ENCODE measurements at places on chromosomes 2 and 18.

DNA sequence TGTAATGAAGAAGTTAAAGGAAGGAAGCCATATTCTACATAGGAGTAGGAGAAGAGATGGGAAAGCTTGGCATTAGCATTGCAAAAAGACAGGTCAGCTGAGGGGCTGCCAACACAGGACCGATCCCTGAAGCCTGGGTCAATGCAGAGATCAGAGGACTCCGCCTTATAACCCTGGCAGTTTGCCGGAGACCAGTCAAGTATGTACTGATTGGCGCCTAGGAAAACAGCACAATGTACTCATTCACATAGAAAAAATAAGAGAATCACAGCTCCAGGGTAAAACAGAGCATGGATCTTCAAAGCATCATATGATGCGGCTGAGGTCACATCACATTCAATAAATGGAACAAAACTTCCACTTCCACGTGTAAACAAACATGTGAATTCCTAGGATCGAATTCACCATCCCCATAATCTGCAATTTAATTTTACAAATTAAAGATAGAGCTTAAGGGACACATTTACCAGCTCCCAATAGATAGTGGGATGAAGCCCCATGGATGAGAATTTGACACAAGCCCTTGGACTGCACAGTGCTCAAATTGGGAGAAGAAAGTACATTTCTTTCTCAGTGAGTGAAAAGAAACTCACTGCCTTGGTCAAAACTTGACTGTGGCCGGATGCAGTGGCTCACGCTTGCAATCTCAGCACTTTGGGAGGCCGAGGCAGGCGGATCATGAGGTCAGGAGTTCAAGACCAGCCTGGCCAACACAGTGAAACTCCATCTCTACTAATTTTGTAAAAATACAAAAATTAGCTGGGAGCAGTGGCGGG lies 135.0 kb upstream of the KLHL14 start:
- no peak for DNase-seq

DNA sequence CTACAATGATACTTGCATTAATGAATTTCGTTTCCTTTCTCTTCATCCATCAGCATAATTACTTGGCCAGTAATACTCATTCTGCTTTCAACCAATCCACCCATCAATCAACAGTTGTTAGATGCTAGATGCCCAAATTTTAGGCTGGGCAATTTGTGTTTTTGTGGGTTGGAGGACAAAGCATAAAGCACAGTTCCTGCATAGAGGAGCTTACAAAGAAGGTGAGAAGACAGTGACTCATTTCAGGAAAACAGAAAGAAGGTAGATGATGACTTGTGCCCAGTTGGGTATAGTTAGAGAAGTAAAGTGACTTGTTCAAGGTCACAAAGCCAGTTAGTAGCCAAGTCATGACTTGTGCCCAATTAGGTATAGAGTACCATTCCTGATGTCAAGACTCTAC lies 1186.8 kb upstream of the CELF4 start:
- no peak for DNase-seq

DNA sequence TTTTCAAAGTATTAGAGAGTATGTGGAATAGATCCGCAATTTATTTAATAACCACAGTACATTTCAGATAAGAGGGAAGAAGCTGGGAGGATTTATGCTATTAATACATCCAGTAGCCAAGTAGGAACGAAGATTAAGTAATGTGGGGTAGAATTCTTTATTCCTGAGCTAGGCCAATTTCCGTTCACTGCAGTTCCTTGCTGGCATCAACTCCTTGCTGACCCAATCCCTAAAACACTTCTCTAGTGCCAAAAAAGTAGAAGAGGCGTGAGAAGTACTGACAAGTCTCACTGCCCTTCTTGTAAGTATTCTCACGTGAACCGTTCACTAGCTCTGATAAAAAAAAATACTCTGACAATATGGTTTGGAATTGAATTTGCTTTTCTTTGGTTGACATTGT lies 211.4 kb downstream of the EPHA4 start:
- no peak for DNase-seq

DNA sequence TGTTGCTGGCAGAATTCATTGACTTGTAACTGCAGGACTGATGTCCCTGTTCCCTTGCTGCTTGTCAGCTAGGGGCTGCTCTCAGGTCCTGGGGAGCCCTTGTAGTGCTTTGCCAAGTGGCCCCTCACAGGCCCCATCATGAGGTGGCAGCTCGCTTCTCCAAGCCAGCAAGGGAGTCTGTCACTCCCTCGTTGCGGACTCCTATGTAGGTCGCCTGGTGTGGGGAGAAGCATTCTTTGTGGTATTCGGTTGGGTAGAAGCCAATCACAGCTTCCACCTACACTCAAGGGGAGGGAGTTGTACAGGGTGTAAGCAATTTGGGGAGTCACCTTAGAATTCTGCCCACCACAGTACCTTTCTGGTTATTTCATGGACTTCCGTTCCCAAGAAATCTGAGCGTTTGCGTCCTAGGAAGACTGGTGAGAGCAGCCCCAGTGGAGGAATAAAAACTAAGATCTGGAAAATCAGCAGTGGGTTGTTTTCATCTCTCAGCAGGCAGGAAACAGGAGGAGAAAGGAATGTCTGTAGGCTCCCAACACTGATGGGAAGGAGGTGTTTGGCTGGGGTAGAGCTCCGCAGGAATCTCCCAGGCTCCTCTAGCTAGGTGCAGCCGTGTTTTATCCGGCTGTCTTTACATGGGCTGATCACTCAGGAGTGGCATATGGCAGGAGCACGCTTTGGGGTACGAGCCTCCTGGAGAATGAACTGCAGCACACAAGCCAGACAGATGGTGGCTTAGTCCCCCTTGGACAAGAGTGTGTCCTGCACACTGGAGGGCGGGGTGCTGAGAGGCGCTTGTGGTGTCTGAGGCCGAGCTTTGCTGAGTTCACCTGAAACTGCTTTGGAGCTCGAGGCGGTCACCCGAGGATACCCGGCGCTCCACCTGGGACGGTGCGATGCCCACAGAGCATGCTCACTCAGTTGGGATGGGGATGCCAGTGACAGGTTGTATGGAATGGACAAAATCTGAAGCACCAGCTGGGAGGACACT lies 58.3 kb downstream of the LDLRAD4 start:
- DNase-seq, result no peak

GRCh38 chr2:117786520-117786919 lies 28.0 kb upstream of the DDX18 start:
- DNase-seq, result no peak

DNA sequence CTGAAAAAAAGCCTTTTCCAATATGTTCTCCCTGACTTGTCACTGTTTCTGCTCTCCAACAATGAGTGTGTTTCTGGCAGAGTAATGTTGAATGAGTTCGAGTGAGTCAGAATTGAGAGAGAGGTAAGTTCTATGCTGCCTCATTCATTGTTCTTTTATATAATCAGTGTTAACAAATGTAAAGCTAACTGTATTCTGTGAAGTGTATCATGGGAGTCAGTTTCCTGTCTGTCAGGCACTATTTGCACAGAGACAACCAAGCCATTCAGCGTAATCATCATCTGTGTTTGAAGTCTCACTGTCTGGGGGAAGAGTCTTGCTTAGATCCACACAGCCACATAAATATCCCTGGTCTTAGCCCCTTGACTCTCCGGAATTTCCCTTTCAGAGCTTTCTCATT lies 22.0 kb upstream of the UPP2 start:
- no peak for DNase-seq

DNA sequence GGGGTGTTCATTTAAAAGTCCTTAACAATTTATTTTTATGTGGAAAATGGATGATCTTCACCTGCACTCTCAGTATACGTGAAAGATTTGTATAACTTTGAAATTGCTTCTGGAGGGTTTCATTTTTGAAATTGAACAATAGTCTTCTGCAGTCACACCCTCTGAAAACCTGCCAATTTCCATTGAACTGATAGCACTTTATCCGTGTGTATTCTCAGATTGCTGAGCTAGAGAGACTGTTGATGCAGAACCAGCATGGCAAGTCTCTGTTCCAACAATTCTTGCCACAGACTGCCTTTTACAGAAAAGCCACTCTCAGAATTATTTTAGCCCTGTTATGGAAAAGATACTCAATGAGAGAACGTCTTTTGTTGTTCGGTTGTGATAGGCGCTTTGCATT lies 6.6 kb upstream of the GULP1 start:
- DNase-seq, result no peak

DNA sequence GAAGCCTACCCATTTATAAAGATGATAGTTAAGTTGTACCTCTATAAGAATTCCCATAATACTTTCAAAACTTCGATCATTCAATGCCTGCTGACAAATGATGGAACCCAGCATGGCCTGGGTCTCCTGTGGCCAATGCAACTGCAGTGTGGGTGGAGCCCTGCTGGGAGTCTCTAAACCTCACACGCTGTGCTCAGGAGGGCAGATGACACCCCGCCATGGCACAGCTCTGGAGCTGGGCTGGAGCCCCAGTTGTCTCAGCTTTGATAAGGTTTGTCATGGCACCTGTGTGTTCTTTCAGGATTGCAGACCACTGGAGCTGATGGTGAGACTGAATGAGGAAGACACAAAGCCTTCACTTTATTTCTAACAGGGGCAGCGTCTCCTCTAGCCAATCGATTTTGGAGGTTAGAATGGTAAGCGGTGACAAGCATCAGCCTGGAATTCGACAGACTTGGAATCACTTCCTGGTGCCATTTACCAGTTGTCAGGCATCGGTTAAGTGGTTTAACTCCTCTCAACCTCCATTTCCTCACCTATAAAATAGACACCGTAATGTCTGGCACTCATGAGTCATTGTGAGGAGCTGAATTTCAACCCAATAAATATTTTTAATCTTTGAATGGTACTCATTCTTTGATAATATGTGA lies 383.6 kb upstream of the SALL3 start:
- no peak for DNase-seq

- DNase-seq, result no peak
These were observed 30.6 kb downstream of the IGFBP2 start for GRCh38 chr2:216663846-216664245.

DNA sequence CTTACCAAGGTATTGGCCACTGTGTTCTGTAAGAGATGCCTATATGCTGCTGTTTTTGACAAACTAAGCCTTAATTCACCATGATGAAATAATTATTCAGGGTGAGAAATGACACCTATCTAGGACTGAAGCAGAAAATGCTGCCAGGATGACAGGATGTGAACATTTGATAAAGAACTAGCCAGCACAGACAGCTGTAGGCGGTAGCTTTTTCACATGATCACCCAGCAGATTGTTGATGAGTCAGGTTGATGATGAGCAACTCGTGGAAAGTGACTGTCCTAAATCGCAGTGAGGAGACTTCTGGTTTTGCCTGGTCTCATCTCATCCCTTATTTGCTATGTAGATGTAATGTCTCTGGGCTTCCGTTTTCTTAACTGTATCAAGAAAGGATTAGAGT lies 144.1 kb downstream of the PRPF40A start:
- peak; percentile 56 for DNase-seq

GRCh38 chr2:122565364-122565763 lies 809.9 kb downstream of the TSN start:
- no peak for DNase-seq

DNA sequence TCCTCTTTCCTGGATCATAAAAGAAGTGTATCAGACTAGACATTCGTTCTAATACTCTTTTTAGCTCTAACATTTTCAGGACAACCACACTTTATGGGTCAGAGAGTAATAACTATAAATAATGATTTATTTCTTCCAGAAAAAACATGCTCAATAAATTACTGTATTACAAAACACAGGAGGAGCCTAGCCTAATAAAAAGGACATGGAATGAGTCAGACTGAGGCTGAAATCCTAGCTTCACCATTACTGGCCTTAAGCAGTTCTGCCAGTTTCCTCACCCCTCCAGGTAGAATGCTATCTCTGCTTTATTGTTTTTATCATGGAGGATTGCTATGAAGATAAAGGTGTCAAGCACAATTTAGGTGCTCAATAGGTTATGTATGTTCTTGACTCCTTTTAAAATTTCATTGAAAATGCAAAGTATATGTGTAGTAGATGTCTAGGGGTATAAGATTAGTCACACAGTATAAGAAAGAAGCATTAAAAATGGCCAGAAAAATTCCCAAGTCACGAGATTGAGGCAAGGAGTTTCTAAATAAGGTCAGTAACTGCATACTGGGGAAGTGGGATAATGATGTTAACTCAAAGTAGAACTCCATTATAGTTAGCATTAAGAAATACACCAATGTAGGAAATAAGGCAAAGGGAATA lies 105.5 kb upstream of the NEUROD1 start:
- DNase-seq, result no peak

GRCh38 chr18:58723810-58724602 lies 52.7 kb downstream of the MALT1 start:
- DNase-seq, result no peak

DNA sequence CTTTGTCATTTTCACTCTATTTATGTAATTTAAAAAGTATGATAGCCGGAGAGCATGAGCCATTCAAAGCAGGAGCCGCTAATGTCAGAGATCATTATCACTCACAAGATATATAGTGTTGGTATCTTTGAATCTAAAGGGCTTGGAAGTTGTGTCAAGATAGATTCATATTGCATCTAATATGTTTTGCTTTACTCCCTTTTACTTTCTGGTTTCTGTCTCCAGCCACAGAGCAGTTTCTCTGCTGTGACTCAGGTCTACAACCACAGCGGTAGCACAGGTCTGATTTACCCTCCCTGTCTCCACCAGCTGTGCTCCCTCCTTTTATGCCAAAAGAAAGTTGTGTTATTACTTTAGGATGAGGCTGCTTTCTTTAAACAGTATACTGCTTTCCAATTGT lies 424.0 kb downstream of the ARHGAP15 start:
- no peak for DNase-seq

DNA sequence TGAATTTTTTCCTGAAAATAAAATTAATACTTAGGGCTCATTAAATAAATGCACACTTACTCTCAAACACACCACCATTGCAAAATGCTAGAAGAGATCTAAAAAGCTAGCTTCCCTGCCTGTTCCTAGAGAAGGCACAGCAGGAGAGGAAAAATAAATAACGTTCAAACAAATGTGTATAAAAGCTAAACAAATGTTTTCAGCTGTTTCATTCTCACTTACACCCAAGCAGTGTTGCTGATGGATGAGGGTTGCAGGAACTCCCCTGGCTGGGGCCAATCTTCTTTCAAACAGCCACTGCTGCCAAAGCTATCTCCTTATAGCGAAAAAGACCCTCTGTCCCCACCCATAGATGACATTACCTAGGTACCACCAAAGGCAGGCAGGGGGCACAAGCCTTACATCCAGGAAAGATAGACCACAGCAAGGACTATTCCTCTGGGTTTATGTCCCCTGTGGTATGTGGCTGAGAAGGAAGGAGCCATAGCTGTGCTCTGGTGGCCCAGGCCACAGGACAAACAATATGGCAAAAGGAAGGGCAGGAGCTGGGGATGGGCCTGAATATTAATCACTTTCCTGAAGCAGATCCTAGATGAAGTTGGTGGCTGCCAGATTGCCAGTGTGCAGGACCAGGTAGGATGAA lies 214.6 kb downstream of the TTC32 start:
- DNase-seq, result no peak

DNA sequence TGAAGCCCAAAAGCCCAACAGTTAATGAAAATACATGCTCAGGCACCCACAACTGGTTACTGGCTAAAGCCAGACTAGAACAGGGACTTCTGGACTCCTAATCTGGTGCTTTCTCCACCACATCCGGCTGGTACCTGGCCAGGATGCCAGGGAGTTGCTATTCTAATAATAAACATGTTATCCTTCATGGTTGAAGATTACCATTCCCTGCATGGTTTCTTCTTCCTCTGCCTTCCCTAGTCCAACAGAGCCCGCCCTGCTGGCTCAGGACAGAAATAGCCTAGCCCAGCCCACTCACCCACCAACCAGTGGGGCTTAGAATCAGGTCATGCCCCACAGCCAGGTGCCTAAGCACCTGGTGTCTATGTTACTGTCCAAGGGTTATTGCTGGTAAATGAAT lies 184.2 kb downstream of the TMEM247 start:
- DNase-seq, result no peak

- no peak for DNase-seq
These were observed 664.4 kb upstream of the SLC8A1 start for GRCh38 chr2:41116106-41116797.
